ENCODE measurements at places on chromosomes 13 and 19. TPM values are rescaled to one million over a fixed set of nuclear protein-coding genes. Genes with fewer than 3 reads are reported as not detected.

DNA sequence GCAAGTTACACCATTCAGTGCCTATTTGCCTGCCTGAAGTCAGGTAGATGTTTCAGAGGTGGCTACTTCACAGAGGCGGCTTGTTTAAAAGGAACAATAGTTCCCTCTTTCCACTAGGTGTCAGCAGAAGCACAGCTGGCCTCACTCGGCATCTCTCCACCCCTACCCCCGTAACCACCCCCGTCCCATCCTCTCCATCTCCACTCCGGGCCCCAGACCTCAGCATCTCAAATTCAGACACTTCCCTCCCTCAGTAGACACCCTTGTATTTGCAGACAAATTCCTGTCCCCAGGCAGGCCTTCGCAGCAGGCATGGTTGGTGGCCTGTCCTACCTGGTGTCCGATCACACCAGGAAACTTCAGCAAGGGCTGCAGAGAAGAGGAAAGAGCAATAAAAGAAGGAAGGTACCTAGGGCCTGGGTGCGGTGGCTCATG, 9.1 kb upstream of the DPP9 start:
- DNase-seq: peak; percentile 91

DNA sequence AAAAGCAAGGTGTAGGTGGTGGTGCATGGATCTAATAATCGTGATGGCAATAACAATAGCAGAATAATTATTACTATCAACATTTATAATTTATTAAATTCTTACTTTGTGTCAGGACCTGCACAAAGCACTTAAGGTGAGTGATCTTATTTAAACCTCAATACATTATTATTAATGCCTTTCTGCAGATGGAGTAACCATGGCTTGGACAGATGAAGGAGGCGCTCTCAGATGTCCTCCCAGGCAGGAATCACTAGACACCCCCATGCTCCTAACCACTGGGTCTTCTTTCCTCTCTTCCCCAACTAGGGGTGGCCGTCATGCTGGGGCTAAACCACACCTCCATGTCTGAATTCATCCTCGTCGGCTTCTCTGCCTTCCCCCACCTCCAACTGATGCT, at the start of gene OR10H2:
Gene OR10H2, plus strand, starts transcription at position 301 of the 400 bp plus-strand sequence. Its CDS starts 20 bp downstream, at position 321.
- no peak for DNase-seq

DNA sequence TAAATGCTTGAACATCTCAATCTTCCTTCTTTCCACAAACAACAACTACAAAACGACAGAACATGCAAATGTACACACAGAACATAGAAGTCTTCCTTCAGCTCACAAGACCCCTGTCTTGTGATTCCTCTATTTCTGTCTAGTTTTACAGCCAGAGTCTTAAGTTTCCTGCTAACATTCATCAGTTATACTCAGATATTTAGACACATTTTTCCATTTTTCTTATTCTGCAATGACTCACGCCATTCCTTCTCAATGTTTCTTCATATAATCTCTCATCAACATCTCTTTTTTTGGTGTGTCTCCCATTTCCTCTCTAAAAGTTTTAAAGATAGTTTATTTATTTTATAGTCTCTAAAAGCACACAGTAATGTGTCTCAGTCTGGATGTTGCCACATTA, 1872.9 kb upstream of the PCDH20 start:
- DNase-seq: no peak

DCLK1 gene
- not detected for total RNA-seq

N4BP2L1 gene
- total RNA-seq: 14.2 TPM

PSG7 gene
- total RNA-seq: not detected

CEACAM7 gene
- not detected for total RNA-seq

CBLC gene
- not detected for total RNA-seq
